ENCODE measurements at places on chromosomes 3 and 15.

GRCh38 chr3:158573714-158574113 is 2.7 kb downstream of the MLF1 start:
- H3K27me3 ChIP-seq, result peaks cover 22% of the 10 kb centered on the region
- peaks cover 12% of the 10 kb centered on the region for H3K4me1 ChIP-seq
- H3K27ac ChIP-seq, result no peak overlapping the region
- H3K36me3 ChIP-seq, result no peaks in the 10 kb centered on the region

DNA sequence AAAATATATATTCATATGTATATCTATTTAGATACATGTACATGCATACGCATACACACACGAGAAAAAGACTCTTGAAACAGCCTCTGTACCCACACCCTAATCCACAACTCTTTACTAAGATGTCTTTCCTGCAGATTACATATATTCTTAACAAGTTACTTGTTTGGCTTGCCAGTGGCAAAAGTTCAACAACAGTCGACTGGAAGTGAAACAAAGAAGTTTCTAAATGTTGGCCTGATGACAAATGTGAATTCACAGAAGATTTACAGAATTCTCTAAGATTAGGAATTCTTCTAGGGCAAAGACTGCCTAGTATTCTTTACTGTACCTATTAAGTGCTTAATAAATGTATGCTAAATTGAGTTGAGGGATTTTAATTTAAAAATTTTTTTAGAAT is 116.8 kb downstream of the CDIN1 start:
- no peak for DNase-seq
- no peaks in the 10 kb centered on the region for H3K27me3 ChIP-seq
- H3K4me3 ChIP-seq, result no peak overlapping the region
- peaks cover 49% of the 10 kb centered on the region for H3K4me1 ChIP-seq
- H3K27ac ChIP-seq, result no peak overlapping the region
- peaks cover 20% of the 10 kb centered on the region for H3K36me3 ChIP-seq

GRCh38 chr3:175702956-175703355 is 843.8 kb downstream of the NAALADL2 start:
- H3K27ac ChIP-seq, result no peak overlapping the region
- H3K27me3 ChIP-seq, result no peaks in the 10 kb centered on the region
- H3K4me3 ChIP-seq, result no peak overlapping the region
- peaks cover 26% of the 10 kb centered on the region for H3K4me1 ChIP-seq

GRCh38 chr3:46102059-46102779 is 74.9 kb upstream of the XCR1 start:
- no peaks in the 10 kb centered on the region for H3K36me3 ChIP-seq
- no peak for DNase-seq
- peaks cover 9% of the 10 kb centered on the region for H3K4me1 ChIP-seq
- H3K4me3 ChIP-seq, result no peak overlapping the region

DNA sequence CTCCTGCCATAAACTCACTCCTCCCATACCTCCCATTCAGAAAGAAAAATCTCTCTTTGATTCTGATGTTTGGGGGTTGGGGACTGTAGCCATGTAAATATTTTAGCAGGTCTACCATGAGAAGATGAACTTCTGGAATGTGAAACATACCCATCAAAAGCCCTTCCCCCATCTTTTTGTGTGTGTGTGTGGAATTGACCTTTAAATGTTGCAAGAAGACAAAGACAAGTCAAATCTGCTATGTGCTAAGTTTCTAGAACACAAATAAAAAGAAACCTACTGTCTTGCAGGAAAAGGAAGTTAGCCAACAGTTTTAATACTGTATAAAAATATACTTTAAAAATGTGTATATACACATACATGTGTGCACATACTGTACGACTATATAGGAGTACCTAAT is 29.7 kb upstream of the USP50 start:
- no peaks in the 10 kb centered on the region for H3K4me1 ChIP-seq
- H3K4me3 ChIP-seq, result no peak overlapping the region
- no peaks in the 10 kb centered on the region for H3K27me3 ChIP-seq
- H3K36me3 ChIP-seq, result peaks cover 35% of the 10 kb centered on the region
- no peak for DNase-seq
- no peak overlapping the region for H3K27ac ChIP-seq

All from mesothelial cell of epicardium (in vitro differentiated cells).